GM04504 (cell line): ENCODE measurements at places on chromosomes 11 and 22.

DNA sequence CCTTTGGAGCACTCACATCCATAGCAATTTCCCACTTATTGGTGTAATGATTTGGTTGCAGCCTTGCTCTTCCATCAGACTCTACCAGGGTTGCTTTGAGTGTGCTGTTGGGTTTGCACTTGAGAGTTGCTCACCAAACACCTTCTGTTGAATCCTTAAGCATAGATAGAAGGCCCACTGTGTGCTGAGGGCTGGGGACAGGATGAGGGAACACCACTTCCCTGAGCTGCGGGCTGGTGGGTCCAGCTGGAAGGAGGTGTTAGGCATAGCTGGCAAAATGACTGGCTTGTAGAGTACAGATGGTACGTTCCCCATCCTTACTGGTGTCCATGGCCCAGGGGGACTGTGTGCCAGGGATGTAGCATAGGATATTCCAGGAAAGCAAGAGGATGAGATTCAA is 3.9 kb downstream of the PRDM11 start:
- DNase-seq: no peak

DNA sequence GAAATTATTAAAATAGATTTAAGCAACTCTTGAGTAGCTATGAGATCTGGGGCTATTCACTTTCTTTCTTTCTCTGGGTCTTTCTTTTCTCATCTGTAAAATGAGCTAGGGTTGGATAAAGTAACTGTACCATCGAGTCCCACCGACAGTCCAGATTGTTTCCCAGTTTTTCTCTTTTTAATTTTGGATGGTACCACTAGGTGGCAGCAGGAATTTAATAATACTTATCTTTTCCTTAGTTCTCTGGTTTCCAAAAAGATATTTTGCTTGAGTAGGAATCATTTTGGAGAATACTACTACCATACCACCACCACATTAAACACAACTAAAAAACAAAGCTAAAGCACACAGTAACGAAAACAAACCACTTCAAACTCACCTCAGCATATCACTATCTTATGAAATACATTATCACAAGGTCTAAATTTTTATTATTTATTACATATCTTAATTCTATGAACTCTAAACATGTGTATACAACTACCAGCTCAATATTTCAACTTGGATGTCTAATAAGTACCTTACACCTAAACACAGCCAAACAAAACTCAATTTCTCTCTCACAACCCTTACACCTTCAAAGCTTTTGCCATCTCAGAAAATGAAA is 584.0 kb downstream of the KCNA4 start:
- DNase-seq: no peak

DNA sequence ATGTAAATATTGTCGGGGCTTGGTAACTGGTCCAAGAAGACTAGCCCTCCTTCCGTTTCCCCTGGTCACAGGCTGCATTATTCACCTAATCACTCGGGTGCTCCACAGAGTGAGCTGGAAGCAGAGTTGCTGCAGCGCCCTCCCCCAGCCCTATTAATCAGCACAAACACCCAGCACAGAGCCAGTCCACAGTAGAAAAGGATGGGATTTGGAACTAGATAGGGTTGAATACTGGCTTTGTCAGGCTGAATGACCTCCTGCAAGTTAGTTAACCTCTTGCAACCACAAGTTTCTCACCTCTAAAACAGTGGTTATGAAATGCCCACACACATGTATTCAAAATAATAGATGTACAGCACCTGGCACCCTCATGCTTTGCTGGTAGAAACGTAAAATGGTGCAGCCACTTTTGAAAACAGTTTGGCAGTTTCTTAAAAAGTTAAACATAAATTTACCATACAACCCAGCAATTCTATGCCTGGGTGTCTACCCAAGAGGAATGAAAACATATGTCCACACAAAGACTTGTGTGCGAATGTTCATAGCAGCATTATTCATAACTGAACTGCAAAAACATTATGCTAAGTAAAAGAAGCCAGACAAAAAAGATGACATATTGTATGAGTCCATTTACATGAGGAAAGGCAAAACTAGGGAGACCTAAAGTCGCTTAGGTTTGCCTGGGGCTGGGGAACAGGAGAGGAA is 31.7 kb upstream of the APLP2 start:
- DNase-seq: no peak

GRCh38 chr11:46913484-46913883 is 4.9 kb downstream of the LRP4 start:
- no peak for DNase-seq

DNA sequence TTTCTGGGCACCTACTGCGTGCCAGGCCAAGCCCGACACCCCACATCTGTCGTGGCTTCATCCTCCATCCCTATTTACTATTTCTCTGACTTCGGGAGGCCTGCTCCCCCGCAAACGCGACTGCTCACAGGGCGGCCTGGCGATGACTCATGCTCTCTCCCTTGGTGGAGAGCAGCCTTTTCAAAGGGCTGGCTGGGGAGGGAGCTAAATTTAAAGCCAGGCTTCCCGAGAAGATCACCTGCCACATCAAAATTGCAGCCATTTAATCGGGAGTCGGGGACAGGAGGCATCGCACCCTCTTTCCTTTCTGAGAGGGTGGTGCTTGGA is 24.9 kb upstream of the SHISAL1 start:
- peak; percentile 33 for DNase-seq

DNA sequence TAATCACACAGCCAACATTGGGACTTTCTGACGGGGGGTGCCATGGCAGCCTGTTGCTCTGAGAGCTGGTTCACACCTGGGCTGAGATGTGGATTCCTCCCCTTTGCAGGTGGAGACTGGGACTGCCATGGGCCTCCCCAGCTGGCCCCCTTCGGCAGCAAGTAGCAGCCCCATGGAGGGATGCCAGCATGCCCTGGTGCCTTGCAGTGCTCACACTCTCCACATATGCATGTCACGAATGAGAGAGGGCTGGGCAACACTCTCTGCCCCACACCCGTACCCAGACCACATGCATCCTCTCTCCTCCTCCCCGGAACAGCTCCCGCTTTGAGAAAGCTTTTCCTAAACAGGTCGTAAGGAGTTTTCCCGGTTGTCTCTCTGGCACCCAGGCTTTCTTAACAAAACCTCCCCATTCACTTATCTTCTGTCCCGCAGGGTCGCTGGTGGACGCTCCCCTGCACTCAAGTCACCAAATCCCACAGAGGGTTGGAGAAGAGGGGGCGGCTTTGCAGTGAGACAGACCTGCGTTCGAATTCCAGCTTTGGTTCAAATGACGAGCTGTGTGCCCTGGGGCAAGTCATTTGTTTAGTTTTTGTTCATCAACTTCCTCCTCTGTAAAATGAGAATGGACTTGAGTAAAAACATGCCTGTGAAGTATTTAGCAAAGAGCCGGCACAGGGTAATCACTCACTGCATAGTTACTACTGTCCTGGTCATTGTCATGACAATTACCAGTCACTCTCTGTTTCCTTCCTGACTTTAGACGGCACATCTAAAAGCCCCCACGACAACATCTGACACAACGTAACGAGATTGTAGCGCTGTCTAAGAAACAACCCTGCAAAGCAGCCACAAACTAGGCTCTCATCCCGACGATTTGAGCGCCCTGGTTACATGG is 231.3 kb upstream of the B3GAT1 start:
- DNase-seq: no peak

DNA sequence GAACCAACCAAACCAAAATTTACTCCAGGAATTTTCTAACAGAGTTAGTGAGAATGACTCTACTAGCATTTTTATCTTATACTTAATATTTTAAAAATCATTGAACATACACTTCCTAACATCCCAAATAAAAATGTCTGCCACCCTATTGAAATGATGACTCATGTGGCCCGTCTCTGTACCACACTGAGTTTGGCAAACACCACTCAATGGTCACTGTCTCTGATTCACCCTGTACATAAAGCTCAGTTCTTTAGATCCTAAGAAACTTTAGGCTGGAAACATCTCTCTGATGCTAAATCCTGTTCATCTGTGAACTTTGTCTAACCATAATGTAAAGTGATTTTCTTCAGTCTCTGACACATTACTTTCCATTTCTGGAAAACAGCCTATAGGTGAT is 182.0 kb downstream of the CWF19L2 start:
- DNase-seq: no peak

GRCh38 chr22:38730411-38730871 is 24.7 kb downstream of the GTPBP1 start:
- DNase-seq: no peak

- DNase-seq: no peak
Observed at GRCh38 chr22:48536541-48537342, 1290.9 kb downstream of the BRD1 start.
